Right renal cortex interstitium (tissue), 3 donors: ENCODE measurements at places on chromosomes 4 and X. TPM values are rescaled to one million over a fixed set of nuclear protein-coding genes. Genes with fewer than 3 reads are reported as not detected.

DNA sequence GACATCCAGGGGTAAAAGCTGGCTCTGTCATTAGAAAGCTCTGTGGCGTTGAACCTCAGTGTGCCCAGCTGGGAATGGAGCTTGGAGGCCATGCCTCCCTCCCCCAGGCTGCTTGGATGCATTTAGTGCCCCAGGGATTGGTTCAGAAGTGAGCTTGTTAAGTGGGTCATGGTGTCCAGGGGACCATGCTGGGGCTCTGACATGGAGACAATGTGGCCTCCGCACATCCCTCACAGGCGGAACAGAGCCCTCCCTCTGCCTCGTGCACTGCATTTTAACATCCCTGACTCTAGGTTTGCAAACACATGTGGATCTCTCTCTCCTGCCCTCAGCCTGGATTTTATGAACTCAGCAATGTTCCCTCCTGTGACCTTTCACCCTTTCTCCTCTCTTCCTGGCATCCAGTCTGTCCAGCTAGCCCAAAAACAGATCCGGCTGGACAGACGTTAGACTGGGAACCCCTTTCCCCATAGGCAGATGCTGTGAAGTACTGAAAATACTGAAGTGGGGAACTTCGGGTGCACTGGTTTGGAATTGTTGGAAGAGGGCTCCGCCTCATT, 81.5 kb downstream of the SORCS2 start:
- no peak for DNase-seq

DNA sequence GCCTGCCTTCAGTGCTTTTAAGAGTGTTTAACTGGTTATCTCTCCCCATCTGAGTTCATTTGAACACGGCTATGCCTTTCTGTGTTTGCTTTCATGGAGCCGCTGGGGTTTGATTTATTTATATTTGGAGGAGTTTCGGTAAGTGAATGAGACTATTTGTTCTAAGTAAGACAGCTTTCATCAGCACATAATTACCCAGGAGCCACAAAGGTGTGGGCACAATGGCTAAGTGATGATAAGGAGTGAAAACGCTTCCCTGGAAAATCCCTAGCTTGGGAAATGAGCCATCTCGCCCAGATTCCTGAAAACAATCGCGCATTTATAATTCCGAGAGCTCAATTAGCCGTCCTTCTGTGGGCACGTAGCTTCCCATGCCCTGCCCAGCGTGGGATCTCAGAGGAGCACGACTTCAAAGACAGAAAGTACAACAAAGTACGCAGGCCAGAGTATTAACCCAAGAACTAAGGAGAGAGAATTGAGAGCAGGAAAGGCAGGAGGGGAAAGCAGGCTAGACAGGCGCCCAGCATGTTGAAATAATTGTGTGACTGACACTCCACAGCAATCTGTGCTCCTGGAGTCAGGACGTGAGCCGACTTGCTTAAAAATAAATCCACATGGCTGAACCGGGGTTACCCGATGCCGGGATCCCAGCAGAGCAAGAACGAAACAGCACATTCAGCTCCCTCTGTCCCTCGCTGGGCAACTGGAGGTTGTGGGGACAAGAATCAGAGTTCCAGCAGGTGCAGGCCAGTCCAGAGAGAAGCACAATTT, 99.0 kb downstream of the DHRSX start:
- peak; percentile 4 for DNase-seq

TASL gene
- 0.56 TPM for polyA plus RNA-seq

SMIM10 gene
- polyA plus RNA-seq = 9.8 TPM

DNA sequence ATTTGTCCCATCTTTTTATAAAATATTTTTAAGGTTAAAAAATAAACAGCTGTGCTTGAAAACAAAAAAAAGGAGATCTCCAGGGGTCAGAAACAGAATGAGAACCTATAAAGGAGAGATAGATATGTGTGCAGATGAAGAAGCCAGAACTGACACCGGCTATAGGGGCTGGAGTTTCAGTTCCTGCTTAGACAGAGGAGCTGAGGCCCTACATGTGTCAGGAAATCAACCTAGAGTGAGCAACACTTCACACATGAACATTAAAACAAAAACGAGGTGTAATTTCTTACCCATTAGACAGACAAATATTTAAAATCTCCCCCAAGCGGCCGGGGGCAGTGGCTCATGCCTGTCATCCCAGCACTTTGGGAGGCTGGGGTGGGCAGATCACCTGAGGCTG, 17.8 kb upstream of the HUWE1 start:
- DNase-seq = no peak

DNA sequence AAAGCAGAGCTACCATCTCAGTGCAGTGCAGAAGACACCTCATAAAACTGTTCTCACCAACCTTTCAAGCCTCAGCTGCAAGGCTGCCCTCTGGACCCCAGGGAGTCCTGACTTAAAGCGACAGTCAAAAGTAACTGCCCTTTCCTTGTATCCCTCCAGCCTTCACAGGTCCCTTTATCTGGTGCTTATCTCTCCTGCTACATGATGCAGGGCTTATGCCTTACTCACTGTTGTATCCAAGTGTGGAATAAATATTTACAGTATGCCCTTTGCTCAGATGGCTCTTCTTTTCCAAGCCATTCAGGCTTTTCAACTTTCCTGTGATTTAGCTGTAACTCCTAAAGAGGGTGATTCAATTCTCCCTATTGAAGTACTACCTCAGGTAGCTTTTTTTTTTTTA, 92.6 kb downstream of the KDR start:
- no peak for DNase-seq

DNA sequence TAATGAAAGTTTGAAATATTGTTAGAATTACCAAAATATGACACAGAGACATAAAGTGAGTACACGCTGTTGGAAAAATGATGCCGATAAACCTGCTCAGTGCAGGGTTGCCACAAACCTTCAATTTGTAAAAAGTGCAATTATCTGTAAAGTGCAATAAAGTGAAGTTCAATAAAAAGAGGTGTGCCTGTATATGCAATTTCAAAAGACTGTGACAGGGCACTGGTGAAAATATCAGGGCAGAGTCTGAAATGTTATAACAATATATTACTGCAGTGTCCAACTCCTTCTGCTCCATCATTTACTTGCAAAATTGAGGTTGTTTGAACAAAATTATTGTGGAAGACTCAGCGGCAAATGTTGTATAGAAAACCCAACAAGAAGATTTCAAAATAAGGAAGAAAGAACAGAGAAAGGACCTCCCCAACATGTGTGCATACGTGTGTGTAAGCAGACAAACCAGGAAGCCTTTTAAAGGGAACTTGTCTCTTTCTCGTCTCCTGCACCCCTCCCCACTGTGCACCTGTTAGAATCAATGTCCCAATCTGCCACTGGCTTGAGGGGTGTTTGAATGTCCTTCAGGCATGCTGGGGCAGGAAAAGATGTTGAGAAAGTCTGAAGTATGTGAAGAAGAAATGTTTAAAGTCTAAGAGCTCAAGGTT, 96.2 kb downstream of the MAOB start:
- no peak for DNase-seq

DCAF16 gene
- polyA plus RNA-seq = 42.7 TPM

- no peak for DNase-seq
Observed at GRCh38 chr4:48228949-48229348, 40.7 kb downstream of the TEC start.

- no peak for DNase-seq
Observed at GRCh38 chr4:21806991-21807390, 141.6 kb downstream of the KCNIP4 start.

MGAT4D gene
- not detected for polyA plus RNA-seq

DNA sequence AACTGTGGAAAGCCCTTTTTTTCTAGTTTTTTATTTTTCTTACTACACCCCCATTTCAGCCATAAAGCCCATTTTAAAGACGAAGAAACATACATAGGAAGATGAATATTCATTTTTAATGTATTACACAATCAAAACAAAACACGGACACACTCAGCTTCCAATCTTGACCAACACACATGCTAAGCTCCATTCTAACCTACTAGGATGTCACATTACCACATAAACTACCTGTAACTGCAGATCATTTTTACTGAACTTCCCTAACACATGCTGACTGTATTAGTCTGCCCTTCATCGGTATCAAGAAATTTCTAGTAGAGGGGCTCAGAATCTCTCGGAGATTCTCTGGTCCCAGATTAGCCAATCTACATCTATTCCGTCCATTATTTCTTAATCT, 1.8 kb downstream of the CCNI start:
- DNase-seq = no peak

- no peak for DNase-seq
Observed at GRCh38 chrX:65300104-65300809, 234.3 kb downstream of the LAS1L start.

HS3ST1 gene
- polyA plus RNA-seq = 1.1 TPM

DNA sequence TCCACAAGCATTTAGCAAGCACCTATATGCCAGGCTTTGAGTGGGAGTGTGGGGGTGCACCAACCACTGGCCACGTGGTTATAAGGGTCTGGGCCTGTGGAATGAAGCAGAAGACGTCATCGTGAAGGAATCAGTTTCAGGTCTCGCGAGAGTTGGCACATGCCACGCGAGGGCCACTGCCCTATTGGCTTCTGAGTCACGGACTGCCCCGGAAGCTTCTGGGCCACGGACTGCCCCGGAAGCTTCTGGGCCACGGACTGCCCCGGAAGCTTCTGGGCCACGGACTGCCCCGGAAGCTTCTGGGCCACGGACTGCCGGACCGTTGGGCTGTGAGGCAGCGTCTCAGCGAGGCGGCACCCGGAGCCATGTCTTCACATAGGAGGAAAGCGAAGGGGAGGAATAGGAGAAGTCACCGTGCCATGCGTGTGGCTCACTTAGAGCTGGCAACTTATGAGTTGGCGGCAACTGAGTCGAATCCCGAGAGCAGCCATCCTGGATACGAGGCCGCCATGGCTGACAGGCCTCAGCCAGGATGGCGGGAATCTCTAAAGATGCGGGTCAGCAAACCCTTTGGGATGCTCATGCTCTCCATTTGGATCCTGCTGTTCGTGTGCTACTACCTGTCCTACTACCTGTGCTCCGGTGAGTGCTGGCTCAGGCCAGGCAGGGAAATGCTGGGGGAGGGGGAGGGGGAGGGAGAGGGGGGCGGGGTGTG, at the start of gene FMR1NB:
FMR1NB (plus strand) TSS at position 300 of the 715 bp plus-strand sequence; CDS start at position 366, 66 bp downstream.
- no peak for DNase-seq

TSPYL2 gene
- polyA plus RNA-seq = 28.2 TPM

DNA sequence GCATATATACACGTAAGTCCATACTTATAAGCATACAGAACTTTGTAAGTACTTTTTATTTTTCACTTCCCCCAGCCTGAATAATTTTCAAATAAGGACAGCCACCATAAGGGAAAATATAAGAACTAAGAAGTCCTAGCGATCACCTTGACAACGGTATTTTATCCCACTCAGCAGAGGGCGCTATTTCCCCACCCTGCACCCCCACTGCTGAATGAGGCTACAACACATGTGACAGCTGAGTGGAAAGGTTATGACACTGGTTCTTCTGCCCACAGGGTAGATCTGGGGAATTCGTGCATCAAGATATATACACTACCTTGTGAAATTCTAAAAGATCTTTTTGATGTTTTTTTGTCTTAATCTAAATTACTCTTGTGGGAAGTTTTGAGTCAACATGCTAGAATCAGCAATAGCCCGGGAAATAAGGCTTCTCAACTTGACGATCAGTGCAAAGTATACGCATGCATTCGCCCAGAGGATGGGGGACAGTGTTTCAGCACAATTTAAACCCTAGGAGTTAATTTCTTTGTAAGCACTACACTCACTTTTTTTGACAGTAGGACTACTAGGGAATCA, 151.5 kb downstream of the CORIN start:
- DNase-seq = peak; percentile 25

DNA sequence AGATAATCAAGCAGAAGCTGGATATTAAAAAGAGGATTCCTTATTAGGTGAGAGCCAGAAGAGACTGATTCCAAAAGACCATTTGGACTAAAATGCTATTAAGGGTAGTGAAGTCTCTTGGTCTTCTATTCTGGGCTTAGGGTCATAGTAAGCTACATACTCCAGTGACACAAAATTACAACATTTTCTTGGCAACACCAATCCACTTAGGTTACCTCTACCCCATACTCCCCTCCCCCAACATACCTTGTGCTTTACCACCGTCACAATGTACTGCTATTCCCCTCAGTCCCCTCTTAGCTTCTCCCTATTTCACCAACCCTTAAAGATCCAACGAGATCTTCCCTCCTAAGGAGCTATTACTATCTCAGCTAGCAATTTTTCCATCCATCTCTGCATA, 11.4 kb downstream of the RLIM start:
- DNase-seq = no peak

DNA sequence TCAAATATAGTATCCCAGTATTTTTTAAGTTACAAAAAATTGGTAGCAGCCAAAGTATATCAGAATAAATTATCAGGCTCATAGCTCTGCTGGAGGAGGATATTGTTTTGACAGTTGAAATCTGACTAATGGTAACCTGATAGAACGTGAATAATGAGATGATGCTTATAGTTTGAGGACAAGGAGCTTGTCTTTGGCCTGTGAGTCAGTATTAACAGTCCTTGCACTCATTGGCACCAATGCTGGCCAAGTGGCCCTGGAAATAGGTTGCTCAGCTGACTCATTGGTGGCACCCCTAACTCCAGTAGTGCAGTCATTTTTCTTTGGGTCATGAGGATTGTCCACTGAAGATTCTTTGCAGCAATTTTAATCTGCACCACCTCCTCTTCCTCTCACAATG, 203.3 kb upstream of the JADE1 start:
- no peak for DNase-seq

DNA sequence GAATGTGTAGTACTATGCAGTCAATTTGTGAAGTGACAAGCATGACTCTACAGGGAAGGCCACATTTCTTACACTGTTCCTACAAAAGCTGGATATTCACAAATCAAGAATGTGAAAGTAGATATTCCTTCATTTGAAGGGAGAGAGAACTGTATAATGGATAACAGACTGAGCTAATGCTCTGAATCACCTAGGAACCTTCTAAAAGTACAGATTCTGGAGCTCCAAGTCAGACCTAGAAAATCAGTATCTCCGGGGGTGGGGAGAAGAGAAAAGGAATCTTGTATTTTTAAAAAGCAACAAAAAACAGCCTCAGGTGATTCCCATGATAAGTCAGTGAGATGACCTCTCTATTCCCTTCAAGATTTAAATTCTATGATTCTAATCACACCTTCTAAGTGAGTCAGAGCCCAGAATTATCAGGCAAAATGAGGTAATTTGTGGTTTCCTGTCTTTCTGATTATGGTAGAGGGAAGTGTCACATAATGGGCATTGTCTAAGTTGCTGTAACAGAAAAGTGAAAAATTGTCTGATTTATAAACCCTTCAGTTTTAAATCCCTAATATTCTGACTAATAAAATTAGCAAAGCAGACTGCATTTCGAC, 80.9 kb downstream of the IL21 start:
- DNase-seq = no peak

GRID2 gene
- 7.2 TPM for polyA plus RNA-seq

GRCh38 chr4:90142081-90142480, 14.9 kb downstream of the CCSER1 start:
- DNase-seq = no peak
